Fibroblast of skin of abdomen (primary cell): ENCODE measurements at places on chromosomes 11 and 22.

- DNase-seq = no peak
Measured at GRCh38 chr11:72950685-72951084, 136.5 kb downstream of the ATG16L2 start.

GRCh38 chr22:19696504-19697276 is 17.6 kb upstream of the SEPTIN5 start:
- DNase-seq = no peak

DNA sequence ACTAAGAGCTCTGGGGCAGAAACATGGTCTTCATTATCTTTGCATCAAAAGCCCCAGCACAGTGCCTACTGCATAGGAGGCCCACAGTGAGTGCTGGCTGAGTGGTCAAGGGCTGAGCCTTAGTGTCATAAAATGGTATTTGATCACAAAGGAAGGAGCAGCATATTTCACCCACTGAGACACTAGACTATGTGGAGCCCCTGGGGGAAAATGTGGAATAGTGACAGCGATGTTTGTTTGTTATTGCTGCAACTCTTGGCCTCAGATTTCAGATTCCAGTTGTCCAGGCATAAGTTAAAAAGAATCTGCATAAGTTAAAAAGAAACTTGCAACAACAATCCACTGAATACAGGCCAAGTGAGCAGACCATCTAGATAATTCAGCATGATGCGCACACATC is 7.0 kb downstream of the KIRREL3 start:
- no peak for DNase-seq

GRCh38 chr22:21047035-21047661 is 1.4 kb downstream of the LRRC74B start:
- no peak for DNase-seq

- peak; percentile 87 for DNase-seq
Measured at GRCh38 chr11:2898366-2899079, 12.9 kb upstream of the CDKN1C start.

GRCh38 chr22:42562279-42562678 is 8.5 kb downstream of the SERHL2 start:
- no peak for DNase-seq

- DNase-seq = no peak
Measured at GRCh38 chr11:69081180-69081579, 32.4 kb downstream of the TPCN2 start.

- no peak for DNase-seq
Measured at GRCh38 chr11:64230985-64231365, 627 bp downstream of the DNAJC4 start.
